Right forelimb (tissue), 1 donor: ENCODE measurements at places on chromosomes 12 and 14.

- DNase-seq = peak; percentile 45
Observed at GRCh38 chr14:93183596-93184317, 940 bp downstream of the MOAP1 start.

DNA sequence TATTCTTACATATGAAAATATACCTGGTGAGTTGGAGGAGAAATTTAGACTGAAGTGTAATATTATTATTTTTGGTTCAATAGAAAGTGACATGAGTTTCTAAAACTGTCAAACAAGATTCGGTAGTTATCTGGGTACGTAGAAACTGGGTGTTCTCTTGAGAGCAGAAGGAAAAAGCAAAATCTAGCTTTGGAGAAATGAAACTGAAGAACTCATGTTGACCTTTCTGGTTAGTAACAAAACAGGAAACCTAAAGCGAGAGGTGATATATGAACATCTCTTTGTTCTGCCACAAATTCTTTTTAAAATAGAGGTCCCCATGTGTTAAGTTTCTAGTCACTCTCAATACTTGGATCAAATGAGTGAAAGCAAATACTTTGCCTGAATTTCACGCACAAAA is 401.7 kb downstream of the TRHDE start:
- DNase-seq = no peak

DNA sequence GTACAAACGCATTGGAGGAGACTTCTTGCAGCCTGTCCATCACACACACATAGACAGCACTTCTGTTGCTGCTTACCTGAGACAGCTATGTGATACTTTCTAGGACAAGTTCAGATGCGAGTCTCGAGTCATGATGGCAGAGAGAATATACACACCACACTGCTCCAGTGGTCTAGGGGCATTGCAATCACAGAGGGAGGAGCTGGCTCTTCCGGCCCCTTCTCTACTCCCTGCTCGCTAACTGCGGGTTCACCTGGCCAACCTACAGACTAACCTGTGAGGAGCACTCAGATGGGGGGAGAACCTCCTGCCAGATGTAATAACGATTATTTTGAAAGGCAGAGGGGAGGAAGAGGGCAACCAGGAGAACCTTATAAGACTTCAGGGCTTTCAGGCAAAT is 30.7 kb downstream of the EMP1 start:
- DNase-seq = no peak

GRCh38 chr12:14954269-14954668 is 7.1 kb downstream of the ARHGDIB start:
- DNase-seq = no peak

DNA sequence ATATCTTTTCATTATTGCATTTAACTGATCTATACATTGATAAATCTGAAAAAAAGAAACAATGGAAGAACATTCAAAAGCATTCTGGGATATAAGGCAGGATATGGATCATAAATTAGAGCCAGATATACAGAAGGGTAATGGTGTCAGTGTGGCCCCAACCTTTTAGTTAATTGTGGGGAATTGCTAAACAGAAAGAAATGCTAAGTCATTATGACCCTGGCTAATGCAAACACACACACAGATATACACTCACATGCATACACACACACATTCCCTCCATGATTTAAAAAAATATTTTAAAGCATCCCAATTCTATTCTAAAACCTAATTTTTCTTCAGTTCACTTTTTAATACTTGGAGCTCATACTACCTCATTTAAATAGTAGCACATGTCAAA is 404.5 kb downstream of the BCAT1 start:
- no peak for DNase-seq

DNA sequence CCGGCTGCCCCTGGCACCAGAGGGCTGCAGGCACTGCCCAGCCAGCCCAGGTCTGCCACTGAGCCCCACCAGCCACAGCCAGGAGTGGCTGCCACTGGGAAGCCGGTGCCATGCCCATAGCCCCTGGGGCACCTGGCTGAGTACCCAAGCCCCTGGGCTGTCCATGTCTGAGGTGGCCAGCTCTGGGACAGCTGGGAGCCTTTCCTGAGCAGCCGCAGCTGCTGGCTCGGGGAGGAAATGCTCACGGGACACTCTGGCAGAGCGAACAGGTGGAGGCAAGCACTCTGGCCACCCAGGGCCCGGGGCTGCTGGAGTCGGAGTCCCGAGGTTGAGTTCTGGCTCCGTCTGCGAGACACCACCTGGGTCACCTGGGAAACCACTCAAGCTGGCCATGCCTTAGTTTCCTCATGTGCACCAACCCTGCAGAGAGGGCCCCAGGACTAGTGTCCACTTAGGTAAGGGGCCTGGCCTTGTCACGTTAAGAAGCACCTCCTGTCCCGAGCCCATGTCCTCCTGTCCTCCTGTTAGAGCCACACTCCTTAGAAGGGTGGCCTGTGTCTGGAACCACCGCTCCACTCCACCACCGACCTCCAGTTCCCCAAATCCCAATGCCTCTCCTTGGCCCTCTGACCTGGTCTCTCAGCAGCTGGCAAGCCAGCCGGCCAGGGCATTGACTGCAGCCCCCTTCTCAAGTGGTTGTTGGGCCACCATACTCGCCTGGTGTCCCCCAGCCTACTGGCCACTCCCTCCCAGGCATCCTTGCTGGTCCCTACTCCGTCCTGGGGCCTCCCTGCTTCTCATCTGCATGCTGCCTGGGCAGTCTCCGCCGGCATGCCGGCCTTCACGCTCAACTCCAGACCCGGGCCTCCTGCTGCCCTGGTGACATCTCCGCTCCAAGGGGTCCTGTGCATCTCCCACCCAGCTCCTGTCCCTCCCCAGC is 45.3 kb downstream of the BEGAIN start:
- DNase-seq = no peak

DNA sequence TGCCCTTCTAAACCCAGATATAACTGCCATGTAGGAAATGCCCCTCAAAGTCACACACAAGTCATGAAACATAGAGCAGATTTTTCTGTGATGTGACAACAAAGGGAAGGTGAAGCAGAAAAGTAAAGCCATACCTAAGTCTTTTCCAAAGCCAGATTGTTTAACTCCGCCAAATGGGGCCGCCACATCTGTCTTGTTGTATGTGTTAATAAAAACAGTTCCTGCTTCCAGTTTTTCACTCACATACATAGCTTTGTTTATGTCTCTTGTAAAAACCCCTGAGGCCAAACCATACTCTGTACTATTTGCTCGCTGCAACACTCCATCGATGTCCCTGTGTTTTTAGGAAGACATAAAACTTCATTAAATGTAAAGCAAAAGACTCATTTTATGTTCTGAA is 40.3 kb downstream of the NOPCHAP1 start:
- DNase-seq = no peak

GRCh38 chr12:91567100-91567485 is 384.5 kb upstream of the DCN start:
- no peak for DNase-seq

DNA sequence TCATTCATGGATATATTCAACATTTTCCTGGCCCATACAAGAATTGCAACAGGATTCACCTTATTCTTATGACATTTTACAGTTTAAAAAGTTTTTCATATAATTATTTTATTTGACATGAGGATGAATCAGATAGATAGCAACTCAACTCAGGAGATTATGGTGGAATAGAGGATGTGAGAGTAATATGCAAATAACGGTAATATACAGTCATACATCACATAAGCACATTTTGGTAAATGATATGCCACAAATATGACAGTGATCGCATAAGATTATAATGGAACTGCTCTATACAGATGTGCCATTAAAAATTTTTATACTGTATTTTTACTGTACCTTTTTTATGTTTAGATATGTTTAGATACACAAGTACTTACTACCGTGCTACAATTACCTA is 24.1 kb upstream of the CRADD start:
- no peak for DNase-seq

- DNase-seq = no peak
Observed at GRCh38 chr14:44497148-44497547, 9.9 kb downstream of the FSCB start.

- DNase-seq = no peak
Observed at GRCh38 chr12:26770239-26771070, 62.5 kb downstream of the ITPR2 start.

- no peak for DNase-seq
Observed at GRCh38 chr12:39792938-39793337, 173.3 kb upstream of the ABCD2 start.

DNA sequence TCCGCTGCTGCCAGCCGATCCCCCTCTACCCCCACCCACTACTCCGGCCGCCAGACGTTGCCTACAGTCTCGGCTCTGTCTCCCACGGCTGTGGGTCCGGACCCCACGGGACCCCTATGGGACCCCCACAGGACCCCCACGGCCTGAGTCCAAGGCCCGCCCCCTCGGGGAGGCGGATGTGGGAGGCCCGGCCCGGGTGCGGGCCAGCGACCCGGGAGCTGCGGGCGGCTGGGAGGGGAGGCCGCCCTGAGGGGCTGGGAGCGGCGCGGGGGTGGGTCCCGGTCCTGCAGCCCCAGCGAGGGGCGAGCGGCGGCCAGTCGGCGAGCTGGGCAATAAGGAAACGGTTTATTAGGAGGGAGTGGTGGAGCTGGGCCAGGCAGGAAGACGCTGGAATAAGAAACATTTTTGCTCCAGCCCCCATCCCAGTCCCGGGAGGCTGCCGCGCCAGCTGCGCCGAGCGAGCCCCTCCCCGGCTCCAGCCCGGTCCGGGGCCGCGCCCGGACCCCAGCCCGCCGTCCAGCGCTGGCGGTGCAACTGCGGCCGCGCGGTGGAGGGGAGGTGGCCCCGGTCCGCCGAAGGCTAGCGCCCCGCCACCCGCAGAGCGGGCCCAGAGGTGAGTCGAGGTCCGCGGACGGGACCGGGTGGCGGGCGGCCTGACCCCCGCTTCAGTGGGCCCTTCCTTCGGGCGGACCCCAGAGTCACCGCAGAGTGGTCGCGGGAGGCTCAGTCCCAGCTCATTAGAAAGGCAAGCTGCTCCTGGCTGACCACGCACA is at the start of gene ACVRL1:
Gene ACVRL1 (plus strand): TSS at position 422 of the 773 bp plus-strand sequence. CDS start 4,971 bp downstream, outside the sequence.
- peak; percentile 78 for DNase-seq

DNA sequence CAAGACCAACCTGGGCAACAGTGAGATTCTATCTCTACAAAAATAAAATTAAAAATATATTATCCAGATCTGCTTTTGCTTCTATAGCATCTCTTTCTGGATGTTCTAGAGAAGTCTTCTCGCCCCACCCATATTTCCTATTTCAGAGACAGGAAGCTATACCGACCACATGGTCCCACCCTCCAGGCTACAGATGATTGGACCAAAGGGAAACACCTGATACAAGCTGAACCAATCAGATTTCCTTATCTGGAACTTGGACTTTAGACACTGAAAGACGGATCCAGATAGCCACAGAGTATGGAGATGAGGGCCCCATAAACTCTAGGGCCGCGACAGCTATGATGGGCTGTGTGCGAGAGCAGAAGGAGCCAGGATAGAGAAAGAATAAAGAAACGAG is 48.7 kb downstream of the CCDC60 start:
- no peak for DNase-seq

GRCh38 chr12:115194448-115194847 is 510.5 kb upstream of the TBX3 start:
- DNase-seq = no peak

GRCh38 chr12:46956451-46957035 is 122.9 kb upstream of the PCED1B start:
- DNase-seq = no peak

- no peak for DNase-seq
Observed at GRCh38 chr12:72676556-72676955, 404.4 kb downstream of the TRHDE start.

DNA sequence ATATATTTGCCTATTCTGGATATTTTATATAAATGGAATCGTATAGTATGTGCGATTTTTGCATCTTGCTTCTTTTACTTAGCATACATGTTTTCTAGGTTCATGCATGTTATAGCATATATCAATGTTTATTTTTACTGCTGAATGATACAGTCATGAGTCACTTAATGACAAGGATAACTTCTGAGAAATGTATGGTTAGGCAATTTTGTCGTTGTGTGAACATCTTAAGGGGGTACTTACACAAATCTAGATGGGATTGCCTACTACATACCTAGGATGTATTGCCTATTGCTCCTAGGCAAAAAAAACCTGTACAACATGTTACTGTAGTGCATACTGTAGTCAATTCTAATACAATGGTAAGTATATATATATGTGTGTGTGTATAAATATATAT is 8.8 kb downstream of the USP15 start:
- DNase-seq = no peak
